ENCODE measurements at places on chromosomes 1 and 21.

DNA sequence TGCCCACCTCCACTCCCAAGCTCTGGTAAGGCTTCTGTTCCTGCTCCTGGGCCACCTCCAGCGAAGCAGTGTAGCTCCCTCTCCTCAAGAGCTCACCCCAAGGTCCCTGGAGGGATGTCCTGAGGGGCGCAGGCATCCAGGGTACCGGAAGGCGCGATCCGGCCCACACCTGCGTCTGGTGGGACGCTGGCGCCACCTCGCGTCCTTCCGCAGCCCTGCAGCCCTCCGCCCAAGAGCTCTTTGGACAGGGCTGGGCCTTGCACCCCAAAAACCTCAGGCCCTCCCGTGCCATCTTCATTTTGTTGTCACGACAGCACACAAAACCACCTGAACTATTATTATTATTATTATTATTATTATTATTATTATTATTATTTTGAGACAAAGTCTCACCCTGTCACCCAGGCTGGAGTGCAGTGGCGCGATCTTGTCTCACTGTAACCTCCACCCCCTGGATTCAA, 49.2 kb upstream of the PAX7 start:
- no peak for DNase-seq

DNA sequence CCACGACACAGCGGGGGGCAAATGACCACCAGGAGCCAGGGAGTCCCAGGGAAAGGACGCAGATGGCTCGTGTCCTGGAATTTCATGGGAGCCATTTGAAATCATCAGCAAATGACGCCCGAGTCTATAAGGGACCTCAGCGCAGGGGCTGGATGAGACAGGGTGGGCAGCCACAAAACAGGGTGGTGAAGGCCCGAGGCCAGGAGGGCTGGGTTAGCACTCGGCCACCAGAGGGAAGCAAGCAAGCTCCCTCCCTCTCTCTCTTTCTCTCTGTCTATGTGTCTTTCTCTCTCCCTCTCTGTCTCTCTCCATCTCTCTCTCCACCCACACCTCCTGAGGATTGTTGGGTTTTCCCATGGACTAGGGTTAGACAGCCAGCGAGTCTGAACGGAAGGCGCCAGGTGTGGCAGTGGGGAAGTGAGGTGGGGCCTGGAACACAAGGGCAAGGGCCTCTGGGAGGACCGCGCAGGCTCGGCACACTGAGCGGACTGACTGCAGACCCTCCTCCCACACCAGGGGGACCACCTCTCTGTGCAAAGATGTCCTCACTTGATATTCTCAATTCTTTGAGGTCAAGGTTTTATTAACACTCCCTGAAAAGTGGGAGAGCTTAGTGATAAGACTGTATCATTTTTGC, 73.8 kb upstream of the TMPRSS2 start:
- DNase-seq = no peak

DNA sequence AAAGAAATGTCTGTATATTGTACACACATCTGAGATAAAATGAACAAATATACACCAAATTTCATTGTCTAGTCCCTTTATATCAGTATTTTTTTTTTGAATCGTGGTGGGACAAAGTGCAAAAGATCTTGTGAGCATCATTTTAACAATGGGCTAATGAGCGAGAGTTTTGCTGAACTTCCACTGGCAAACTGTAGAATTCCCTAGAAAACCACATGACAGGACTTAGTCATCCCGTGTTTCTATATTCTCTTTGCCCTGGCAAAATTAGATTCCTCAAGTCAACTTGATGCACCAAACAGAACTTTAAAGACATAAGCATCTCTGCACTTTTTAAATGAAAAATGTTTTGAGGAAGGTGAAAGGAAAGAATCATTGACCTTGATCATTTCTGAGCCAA, 488.2 kb upstream of the PTBP2 start:
- no peak for DNase-seq

- no peak for DNase-seq
Observed at GRCh38 chr1:60833173-60833572, 249.2 kb upstream of the NFIA start.

DNA sequence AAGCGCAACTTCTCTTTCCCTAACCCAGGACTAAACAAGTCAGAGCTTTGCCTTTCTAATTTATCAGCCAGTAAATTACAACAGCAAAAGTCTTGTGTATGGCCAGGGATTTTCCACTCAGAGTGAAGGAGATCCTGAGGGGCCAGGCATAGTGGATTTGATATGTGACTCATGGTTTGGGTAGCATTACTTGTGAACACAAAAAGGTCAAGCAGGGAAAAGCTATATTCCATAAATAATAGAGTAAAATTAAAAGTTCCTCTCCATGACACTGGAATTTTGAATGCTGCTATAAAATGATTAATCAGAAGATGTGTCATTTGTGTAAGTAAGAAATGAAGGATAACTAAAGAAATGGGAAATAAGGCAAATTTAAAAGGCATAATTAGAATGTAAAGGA, 284.8 kb downstream of the HLX start:
- DNase-seq = no peak

DNA sequence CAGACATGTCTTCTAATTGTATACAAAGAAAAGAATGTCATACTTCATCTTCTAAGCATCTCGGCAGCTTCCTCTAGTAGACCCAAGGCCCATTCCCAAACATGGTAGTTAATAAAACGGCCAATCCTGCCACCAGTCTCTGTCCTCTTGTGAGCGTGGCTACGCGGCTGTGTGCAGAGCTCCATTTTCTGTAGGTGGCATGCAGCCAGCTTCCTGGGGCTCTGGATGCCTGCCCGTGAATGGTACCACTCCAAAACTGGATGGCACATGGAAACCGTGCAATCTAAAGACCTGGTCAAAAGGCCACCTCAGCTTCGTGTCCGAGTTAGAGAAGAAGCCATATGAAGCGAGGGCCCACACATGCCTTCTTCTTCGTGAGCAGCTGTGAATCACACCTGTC, 110.7 kb downstream of the SIPA1L2 start:
- no peak for DNase-seq

GRCh38 chr1:17606826-17607440, 67.4 kb downstream of the ARHGEF10L start:
- no peak for DNase-seq

DNA sequence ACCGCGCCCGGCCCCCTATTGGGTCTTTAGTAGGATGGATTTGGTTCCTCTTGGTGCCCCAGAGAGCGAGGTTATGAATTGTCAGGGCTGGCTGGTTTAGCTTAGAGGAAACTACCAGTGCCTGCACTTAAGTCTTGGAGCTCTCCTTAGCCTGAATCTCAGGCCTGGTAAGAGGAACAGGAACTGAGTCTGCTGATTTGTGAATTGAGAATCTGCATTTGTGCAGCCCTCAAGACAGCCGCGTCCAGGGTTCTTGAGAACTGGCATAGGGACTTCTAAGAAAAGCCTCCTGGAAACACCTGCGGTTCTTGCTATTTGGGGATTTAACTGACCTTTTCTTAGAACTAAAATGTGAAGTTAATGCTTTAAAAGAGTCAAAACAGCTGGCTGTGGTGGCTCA, 1.7 kb downstream of the NECAP2 start:
- no peak for DNase-seq

Data from stimulated activated CD4-positive, alpha-beta T cell treated with anti-CD3 and anti-CD28 coated beads, Interleukin-4, amount 100 ng/mL, for 4 hours (primary cell).